ENCODE measurements at places on chromosomes 3 and 15.

DNA sequence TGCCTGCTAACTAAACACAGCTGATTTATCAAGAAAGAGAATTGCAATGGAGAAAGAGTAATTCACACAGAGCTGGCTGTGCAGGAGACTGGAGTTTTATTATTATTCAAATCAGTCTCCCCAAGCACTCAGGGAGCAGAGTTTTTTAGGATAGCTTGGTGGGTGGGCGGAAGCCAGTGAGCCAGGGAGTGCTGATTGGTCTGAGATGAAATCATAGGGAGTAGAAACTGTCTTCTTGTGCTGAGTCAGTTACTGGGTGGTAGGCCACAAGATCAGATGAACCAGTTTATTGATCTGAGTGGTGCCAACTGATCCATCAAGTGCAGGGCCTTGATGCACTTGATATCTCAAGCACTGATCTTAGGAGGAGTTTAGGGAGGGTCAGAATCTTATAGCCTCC is 891.9 kb upstream of the CADM2 start:
- DNase-seq: peak; percentile 60

- no peak for DNase-seq
Observed at GRCh38 chr15:80837006-80837405, 57.8 kb downstream of the CEMIP start.

GRCh38 chr3:102225407-102226132 is 209.2 kb upstream of the ZPLD1 start:
- DNase-seq: no peak

DNA sequence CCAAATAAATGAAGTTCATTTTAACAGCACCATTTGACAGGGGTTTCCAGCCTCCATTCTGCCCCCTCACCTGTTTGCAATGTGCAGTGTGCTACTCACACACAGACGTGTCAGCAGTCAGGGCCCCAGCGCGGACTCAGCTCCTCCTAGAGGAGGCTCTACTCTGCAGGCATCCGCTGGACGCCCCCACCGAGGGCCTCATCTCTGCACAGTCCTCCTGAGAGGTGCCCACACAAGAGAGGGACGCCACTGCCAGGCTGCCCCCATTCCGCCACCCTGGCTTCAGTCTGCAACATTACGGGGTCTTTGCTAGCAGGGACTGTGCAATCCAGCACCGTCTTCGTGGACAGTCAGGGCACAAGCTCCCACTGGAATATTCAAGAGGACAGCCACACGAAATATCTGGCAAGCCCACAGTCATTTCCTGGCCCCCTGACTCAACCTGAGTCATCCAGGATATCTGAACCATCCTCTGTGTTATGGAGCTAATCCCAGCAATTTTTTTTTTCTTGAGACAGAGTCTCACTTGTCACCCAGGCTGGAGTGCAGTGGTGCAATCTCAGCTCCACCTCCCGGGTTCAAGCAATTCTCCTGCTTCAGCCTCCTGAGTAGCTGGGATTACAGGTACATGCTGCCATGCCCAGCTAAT is 255.0 kb downstream of the OCA2 start:
- no peak for DNase-seq

GRCh38 chr15:93829115-93829870 is 402.1 kb upstream of the MCTP2 start:
- DNase-seq: no peak

GRCh38 chr3:111476701-111477100 is 65.3 kb upstream of the CD96 start:
- no peak for DNase-seq

DNA sequence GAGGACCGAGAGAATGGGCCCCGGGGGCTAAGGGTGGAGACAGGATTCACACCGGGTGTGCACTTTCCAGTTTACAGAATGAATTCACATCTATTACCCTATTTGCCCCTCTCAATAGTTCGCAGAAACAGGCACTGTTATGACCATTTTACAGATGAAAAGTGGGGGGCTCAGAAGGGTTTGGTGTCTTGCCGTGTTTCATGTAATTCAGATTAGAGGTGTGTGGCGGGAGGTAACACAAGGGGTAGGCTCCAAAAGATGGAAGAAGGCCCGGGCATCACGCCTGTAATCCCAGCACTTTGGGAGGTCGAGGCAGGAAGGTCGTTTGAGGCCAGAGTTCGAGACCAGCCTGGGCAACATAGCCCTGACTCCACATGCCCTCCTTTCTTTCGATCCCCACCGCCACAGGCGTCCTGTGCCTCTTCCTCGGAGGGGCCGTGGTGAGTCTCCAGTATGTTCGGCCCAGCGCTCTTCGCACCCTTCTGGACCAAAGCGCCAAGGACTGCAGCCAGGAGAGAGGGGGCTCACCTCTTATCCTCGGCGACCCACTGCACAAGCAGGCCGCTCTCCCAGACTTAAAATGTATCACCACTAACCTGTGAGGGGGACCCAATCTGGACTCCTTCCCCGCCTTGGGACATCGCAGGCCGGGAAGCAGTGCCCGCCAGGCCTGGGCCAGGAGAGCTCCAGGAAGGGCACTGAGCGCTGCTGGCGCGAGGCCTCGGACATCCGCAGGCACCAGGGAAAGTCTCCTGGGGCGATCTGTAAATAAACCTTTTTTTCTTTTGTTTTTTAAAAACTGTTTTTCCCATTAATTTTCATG is 3.4 kb downstream of the DUOXA2 start:
- no peak for DNase-seq

DNA sequence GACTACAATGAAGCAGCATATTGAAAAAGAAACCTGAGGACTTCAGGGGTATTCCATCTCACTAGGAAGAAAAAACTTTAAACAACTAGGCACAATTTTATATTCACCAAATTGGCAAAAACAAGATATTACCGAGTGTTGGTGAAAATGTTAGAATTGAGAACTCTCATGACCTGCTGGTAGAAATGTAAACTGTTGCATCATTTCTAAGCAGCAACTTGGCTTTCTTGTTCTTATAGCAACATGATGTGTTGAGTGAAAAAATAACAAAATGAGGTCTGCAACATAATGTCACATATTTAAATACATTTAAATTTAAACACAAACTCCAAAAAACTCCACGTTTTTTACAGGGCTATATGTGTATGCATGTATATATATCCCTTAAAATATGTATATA is 59.0 kb upstream of the SPPL2A start:
- no peak for DNase-seq

GRCh38 chr15:99149366-99149765 is 44.5 kb downstream of the SYNM start:
- DNase-seq: no peak

- no peak for DNase-seq
Observed at GRCh38 chr15:70680817-70681216, 82.5 kb downstream of the UACA start.

GRCh38 chr3:153311541-153311940 is 149.5 kb downstream of the RAP2B start:
- no peak for DNase-seq

DNA sequence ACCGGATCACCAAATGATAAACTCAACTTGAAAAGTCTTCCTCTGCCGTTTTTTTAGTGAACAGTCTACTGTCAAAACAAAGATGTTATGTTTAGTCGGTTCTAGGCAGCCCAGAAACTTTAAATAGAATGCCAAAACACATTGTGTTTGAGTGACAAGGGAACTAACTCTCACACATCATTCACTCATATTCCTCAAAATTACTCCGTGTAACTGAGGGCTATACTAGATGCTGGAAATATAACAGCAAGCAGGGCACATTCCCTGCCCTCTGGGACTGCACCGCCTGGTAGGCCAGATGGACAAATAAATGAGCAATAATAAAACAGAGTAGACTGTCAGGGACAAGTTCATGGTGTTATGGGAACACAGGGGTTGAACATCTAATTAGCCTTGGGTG is 251.4 kb downstream of the MAGI1 start:
- no peak for DNase-seq

DNA sequence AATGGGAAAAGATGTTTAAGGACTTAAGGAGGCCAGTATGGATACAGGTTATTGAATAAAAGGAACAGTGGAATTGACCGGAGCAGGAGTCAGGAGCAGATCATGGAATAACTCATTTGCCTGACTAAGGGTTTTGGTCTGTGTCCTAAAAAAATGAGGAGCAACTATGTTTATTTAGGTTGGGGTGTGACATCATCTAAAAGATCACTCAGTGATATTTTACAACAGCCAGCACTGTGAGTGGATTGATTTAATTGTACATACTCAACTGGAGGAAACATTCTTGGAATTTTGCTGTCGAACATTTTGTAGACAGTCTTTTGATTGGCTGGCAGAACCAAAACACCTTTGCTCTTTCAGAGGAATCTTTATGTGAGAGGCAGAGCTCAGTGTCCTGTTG is 348.6 kb upstream of the CDIN1 start:
- no peak for DNase-seq

- no peak for DNase-seq
Observed at GRCh38 chr15:50046159-50046558, 72.9 kb downstream of the ATP8B4 start.

DNA sequence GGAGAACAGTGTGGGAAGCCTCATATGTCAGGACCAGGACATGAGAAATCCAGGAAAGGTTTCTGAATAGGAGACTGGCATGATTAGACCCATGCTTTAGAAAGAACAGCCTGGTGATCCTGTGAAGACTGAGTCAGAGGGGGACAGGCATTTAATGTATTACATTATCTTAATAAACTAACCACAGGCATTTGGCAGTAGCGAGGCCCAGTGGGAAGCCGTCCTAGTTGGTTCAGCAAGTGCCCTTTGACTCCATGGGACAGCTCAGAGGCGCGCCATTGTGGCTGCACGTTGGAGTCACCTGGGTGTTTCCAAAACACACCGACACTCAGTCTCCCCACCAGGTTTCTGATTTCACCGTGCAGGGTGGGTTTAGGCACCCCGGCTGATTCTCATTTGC is 90.5 kb upstream of the DGKG start:
- no peak for DNase-seq

GRCh38 chr3:134652409-134652831 is 1.6 kb upstream of the KY start:
- no peak for DNase-seq

DNA sequence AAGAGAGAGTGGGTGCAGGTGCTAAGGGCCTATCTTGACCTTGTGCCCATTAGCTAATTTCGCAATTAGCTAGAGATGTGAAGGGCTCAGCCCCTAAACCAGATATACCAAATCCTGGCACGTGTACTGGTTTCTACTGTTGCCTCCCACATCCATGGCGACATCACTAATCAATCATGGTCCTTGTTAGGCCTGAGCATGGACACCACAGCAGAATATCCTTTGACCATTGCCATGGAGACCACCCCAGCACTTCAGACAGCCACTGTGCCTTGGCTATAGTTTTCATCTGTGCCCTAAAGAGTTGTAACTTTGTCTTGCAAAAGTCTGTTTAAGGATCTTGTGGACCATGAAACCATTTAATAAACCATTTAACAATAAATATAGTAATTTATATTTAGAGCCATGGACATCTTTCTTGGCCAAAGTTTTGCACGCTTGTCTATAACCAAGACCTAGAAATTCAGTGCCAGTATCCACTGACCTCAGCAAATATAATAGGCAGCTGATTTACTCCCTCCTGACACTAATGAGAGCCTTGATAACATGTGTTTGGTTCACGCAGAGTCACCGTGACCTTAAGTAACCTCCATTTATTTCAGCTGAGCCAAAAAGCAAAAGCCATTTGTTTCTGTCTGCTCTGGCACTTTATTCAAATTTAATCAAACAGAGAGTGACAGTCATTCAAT is 43.4 kb downstream of the COLQ start:
- no peak for DNase-seq

DNA sequence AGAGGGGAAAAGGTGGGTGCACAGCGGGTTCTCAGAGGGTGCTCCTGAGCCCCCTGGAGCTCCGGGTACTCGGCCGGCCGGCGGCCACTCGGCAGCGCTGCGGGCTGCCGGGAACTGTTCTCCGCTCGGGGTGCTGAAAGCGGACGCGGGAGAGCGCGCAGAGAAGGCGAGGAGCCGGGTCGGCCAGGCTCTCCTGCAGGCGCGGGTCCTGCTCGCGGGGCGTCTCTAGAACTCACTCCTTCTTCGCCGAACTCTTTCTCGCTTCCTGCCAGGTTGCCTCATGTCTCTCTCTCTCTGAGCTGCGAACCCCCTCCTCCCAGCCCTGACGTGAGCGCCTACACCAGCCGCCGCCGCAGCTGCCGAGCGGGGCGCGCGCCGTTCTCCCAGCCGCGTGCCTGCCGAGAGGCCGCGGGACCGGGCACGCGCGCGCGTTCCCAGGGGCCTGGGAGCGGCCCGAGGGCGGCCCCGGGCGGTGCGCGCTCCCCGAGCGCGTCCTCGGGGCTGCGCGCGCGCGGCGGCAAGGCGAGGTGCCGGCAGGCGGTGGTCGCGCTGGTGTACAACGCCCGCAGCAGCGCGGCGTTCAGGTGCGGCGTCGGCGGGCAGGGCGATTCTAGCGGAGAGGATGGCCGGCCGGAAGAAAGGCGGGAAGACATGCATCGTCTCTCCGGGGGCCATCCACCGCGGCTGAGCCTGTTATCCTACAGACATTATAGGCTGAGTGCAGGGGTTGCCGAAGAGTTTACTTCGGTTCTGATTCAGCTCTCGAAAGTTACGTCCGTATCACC is at the start of gene PEX5L:
PEX5L (minus strand) TSS at position 267 of the 785 bp plus-strand sequence. CDS start 338 bp downstream, outside the sequence.
- peak; percentile 63 for DNase-seq

DNA sequence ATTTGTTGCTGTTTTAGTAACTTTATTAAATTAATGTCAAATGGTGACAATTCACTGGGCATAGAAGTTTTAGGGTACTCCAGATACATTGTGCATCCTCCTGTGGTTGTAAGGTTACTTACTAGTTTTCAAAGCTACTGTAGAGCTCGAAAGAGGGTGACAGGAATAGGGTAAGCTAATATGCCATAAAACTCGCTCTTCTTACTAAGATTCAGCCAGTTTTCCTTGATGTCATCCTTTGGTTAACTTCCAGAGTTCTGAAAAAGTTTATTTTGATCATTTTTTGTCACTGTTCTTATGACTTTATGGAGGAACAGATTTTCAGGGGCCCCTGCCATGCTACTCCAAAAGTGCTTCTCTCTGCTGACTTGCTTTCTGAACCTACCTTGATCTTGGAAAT is 334.8 kb downstream of the PLCL2 start:
- no peak for DNase-seq

DNA sequence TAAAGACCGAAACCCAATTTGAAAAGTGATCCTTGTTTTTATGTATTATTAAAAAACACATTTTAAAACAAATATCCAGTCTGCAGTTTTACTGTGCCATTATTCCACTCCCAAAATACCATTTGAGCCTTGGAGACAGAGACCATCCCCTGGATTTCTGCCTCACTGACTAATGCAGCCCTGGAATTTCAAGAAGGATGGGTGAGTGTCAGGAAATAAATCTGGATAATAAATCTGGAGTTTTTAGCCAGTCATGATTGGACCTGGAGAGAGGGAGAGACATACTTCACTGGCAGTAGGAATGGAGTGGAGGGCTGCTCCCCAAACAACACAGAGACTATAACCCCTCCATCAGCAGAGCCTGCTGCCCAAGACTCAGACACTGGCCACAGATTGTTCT is 123.3 kb downstream of the MYLK start:
- DNase-seq: no peak

GRCh38 chr3:126501736-126502135 is 15.8 kb downstream of the UROC1 start:
- no peak for DNase-seq

DNA sequence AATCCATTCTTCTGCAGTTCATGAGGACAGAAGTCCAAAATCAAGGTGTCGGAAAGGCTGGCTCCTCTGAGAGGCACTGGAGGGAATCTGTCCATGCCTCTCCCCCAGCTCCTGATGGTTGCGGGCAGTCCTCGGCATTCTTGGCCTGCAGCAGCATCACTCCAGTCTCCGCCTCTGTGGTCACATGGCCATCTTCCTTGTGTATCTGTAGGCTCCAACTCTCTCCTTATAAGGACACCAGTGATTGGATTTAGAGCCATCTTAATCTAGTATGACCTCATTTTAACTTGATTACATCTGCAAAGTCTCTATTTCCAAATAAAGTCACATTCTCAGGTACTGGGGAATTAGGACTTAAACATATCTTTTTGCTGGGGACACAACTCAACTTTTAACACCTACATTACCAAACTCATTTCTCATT is 56.0 kb upstream of the FLNB start:
- peak; percentile 61 for DNase-seq

Measured in NT2/D1 (cell line).